ENCODE measurements at places on chromosomes 7 and 10.

DNA sequence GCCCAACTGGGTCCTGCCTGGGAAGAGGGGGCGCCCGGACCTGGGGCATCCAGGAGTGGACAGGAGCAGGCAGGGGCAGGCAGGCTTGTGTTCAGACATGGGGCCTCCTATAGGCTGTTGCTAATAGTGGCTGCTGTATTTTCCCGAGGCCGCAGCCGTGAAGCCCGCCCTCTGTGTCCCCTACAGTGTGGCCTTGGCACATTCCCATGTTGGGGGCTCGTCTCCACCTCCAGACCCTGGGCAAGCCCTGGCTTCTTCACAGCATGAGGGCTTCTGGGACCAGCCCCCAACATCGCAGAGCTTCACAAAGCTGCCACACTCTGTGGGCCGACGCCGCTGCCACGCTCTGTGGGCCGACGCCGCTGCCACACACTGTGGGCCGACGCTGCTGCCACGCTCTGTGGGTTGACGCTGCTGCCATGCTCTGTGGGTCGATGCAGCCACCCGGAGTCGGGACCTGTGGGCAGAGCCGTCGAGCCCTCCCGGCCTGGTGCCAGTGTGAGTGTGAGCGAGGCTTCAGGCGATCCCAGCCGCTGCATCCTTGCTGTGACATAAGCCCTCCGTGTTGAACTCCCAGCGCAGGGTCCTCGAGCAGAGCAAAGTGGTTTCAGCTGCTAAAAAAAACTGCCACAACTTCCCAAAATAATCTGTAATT lies 109.0 kb downstream of the INPP5A start:
- no peak for DNase-seq

DNA sequence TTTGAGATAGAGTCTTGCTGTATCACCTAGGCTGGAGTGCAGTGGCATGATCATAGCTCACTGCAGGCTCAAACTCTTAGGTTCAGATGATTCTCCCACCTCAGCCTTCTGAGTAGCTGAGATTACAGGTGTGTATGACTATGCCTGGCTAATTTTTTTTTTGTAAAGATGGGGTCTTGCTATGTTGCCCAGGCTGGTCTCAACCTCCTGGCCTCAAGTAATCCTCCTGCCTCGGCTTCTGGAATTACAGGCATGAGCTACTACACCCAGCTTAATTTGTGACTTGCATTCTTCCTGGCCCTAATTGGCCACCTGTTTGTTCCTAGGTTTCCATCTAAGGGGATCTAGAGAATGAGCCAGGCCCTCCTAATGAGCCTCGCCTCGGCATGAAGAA lies 9.3 kb downstream of the ARHGAP22 start:
- DNase-seq: no peak

GRCh38 chr10:80760914-80761371 lies 223.2 kb downstream of the SH2D4B start:
- DNase-seq: no peak

DNA sequence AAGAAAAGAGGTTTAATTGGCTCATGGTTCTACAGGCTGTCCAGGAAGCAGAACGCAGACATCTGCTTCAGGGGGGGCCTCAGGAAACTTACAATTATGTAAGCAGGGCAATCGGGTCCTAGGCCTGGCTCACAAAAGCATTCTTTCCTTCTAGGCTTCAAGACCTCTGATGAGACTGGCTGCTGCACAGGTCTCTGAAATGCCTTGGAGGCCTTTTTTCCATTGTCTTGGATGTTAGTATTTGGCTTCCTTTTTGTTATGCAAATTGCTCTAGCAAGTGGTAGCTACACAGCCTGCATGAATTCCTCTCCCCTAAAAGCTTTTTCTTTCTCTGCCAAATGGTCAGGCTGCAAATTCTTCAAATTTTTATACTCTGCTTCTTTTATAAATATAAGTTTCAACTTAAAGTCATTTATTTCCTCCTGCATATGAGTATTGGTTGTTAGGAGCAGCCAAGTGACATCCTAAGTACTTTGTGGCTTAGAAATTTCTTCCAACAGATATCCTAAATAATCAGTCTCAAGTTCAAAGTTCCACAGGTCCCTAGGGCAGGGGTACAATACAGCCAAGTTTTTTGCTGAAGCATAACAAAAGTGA lies 83.1 kb upstream of the SEMA3A start:
- no peak for DNase-seq

GRCh38 chr7:26978146-26978545 lies 113.8 kb upstream of the SKAP2 start:
- DNase-seq: no peak

DNA sequence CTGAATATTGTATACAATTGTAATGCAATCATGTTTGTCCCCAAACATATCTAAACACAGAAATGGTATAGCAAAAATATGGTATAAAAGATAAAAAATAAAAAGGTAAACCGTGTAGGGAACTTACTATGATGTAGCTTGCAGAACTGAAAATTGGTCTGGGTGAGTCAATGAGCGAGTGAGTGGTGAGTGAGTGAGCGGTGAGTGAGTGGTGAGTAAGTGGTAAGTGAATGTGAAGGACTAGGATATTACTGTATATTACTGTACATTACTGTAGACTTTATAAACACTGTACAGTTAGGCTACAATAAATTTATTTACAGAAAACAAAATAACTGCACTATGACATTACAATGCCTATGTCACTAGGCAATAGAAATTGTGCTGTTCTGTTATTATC lies 1163.2 kb upstream of the SORCS1 start:
- DNase-seq: no peak

DNA sequence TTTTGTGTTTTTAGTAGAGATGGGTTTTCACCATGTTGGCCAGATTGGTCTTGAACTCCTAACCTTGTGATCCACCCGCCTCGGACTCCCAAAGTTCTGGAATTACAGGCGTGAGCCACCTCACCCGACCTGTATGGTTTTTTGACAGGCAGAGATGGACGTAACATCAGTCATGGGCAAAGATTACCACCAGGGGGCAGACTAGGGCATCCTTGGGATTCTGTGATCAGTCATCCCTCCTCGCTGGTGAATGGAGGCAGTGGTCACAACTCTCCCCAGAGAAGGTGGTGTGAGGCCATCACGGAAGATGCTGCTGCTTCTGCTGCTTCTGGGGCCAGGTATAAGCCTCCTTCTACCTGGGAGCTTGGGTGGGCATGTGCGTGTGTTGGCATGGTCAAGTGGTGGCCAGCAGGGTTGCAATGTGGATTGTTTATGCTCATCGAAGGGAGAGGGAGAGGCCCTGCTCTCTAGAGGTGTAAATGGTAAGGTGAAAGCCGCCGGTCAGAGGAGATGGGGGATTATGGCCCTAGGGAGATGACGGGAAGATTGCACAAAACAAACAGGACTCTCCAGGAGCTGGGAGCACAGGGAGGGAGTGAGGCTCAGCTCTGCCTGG lies 122.7 kb upstream of the PRSS1 start:
- DNase-seq: peak; percentile 22

DNA sequence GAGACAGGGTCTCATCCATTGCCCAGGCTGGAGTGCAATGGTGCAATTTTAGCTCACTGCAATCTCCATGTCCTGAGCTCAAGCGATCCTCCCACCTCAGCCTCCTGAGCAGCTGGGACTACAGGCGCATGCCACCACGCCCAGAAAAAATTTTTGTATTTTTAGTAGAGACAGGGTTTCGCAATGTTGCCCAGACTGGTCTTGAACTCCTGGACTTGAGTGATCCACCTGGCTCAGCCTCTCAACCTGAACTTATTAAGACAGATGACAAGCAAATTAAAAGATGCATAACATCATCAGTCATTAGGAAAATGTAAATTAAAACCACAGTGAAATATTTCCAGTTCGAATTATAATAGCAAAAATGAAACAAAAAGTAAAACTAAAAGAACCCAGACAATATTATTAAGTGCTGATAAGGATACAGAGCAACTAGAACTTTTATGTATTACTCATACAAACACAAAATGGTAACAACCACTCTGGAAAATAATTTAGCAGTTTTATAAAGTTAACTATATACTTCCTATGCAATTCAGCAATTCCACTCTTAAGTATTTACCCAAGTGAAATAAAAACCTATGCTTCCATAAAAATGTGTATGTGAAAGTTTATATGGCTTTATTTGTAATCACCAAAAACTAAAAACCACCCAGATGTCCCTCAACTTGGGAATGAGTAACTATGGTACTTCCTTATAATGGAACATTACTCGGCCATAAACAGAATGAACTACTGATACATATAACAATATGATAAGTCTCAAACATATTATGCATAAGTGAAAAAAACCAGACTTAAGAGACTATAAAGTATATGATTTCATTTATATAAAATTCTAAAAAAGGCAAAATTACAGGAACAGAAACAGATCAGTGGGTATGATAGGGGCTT lies 15.3 kb downstream of the ZFAND4 start:
- no peak for DNase-seq

DNA sequence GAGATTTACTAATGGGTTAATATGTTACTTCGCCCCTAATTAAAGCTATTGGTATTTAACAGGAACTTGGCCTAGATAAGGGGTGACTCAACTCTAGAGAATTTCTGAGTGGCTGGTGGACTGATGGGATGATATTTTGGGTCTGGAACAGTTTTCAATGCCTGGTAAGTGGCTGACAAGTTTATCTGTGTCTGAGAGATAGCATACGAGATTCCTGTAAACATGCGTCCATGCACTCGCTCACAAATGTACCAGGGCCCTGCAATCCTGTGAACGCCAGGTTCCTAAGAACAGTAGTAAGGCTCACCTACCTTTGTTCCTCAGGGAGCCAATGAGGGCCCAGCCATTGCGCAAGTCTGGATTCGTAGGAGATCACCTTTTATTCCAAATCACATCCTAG lies 683.8 kb upstream of the ANKRD30A start:
- DNase-seq: no peak

- no peak for DNase-seq
Observed at GRCh38 chr7:158031867-158032308, 555.7 kb downstream of the PTPRN2 start.

- no peak for DNase-seq
Observed at GRCh38 chr10:46545861-46546590, 10.4 kb downstream of the GPRIN2 start.

DNA sequence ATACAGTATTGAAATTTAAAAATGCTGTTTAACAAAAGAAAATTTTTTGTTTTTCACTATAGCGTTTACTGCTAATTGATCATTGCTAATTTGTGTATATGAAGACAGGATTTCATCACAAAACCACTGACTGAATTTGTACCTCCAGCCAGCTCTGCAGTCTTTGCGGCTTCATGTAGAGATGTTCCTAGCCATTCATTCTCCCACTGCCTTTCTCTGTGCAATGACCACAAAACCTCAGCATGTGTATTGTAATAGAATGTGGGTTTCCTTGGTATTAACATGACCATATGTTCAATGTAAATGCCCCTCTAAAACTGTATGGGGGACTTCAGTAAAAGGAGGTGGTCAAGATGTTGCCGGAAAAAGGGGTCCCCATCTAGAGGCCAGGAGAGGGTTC lies 81.1 kb upstream of the STEAP1B start:
- no peak for DNase-seq

DNA sequence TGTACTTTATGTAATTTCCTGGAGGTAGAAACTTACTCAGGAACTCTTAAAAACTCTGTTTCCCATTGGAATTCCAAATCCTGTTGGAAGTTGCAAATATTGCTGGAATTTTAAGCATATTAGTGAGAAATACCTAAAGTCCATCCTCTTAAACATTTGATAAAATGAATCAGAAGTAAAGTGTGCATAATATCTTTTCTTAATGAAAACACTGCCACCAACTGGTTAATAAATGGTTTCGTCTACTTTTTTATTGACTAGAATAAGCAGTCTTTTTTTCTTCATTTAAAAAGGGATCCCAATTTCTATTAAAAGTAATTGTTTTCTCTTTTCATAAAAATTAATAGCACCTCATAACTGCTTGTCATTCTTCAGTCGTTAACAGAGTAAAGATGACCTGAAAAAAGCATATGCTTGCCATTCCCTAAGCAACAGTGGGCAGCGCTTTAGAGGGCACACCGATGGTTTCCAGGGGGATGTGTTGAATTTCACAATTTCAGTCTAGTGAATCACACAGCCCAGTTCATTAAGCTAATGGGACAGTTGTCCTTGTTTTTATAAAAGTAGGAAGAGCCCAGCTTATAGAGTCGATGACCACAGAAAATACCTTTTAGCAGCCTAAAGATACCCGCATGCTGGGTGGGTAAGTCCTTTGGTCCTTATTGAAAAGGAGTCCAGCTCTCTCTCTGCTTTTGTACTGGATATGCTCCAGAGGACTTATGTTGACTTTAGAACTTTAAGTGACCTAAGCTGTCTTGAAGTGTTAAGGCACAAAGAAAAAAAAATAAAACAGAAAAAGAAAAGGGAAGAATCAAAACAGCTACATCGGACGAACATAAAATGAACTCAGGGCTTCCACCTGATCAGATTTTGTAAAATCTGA lies 28.5 kb downstream of the NPS start:
- DNase-seq: no peak

DNA sequence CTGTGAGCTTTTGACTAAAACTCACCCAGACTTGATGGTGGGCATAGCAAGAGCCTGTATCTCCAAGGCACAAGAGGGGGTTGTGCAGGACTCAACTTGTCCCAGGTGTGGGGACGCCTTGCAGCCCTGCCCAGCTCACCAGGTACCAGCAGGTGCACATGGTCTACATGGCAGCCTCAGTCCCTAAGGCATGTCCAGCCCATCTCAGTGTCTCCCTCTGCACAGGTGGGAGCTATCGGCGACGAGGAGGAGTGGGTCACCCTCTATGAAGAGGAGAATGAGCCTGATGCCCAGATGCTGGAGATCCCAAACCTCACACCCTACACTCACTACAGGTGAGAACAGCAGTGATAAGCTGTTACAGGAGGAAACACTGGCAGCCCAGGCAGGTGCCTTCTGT lies 571.7 kb upstream of the FOXK1 start:
- no peak for DNase-seq

- no peak for DNase-seq
Observed at GRCh38 chr7:158020706-158021095, 566.9 kb downstream of the PTPRN2 start.

DNA sequence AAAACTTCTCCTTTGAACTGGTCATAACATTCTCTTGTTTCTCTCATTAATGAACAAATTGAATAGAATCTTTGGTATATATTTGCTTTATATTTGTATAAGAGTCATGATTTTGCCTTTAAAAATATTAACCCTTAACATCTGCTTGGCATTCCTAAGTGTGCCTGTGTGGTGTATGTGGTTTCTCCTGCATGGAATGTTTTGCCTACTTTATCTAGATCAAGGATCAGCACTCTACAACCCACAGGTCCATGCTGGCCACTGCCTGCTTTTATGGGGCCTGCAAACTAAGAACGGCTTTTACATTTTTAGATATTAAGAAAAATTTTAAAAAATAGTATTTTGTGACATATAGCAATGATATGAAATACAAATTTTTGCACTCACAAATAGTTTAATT lies 4.3 kb upstream of the LAMB4 start:
- no peak for DNase-seq

GRCh38 chr7:13179775-13180523 lies 492.5 kb downstream of the ARL4A start:
- no peak for DNase-seq

- no peak for DNase-seq
Observed at GRCh38 chr10:22978287-22978686, 50.4 kb downstream of the ARMC3 start.

- DNase-seq: no peak
Observed at GRCh38 chr10:92042541-92042940, 119.0 kb downstream of the BTAF1 start.

Measured in effector memory CD4-positive, alpha-beta T cell (primary cell).